A673 (cell line): ENCODE measurements at places on chromosomes 7 and 10.

DNA sequence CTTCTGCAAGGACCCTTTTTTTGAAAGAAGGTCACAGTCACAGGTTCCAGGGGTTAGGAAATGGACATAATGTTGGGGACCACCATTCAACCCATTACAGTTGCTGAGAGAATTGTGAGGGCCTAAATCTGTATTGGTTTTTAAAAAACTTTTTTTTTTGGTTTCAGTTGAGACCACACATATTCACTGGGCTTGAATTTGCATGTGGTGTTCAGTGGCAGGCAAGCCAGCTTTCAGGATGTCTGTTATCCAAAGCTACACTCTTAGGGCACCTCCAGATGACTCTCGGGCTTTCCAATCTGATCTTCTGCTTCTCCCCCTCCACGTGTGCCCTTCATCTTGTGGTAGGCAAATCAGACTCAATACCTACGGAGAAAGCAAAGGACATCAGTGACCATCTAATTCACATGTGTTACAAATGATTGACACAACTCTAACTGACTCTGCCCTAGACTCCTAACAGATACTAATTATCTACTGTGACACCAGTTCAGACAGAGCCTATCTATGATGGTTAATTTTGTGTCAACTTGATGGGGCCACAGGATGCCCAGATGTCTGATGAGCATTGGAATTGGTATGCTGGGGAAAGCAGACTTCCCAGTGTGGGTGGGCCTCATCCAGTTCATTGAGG is 93.3 kb upstream of the ELMO1 start:
- no peak for DNase-seq

GRCh38 chr10:128064108-128064969 is 61.9 kb downstream of the MKI67 start:
- DNase-seq = peak; percentile 58

GRCh38 chr7:139853506-139854123 is 24.6 kb downstream of the TBXAS1 start:
- DNase-seq = no peak

DNA sequence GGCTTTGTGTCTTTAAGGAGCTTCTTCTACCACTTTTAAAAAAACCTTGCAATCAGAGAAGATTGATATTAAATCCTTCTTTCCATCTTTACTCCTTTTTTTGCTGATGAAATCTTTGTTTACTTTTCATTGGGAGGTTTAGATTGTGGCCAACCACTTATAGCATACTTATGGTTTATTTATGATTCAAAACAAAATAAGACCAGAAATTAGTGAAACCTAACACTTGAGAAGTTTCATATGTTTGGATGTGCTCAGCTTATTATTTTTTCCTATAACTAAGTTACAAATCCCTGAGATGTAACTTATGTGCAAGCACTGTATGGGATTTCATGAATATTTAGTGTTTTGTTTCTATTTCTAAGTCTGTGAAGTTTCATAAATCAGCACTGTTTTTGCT is 13.5 kb upstream of the PRPS1L1 start:
- DNase-seq = no peak

DNA sequence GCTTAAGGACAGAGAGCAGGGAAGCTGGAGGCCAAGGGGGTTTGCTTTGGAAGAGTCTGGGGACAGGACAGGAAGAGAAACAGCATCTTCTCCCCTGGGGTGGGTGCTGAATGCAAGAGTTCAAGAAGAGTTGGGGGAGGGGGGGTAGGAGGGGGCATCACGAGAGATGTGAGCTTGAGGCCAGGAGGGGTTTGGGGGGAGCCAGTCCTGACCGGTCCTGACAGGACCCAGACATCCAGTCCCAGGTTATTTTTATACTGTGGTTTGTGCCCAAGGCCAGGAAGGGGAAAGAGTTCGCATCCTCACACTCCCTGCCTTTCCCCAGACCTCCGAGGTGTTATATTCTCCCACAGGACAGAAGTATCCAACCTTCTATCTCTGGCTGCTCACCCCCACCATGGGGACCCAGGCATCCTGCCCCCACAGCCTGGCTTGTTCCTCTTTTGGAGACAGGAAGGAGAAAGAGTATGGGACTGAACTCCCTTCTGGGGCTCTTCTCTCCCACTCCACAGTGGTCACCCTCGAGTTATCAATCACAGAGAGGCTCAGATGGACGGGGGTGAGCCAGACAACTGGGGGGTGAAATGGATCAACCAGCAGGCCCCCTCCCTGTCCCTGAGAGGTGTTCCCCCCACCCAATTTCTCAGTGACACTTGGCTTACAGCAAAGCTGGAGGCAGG is 2.8 kb downstream of the TSC22D4 start:
- DNase-seq = no peak

DNA sequence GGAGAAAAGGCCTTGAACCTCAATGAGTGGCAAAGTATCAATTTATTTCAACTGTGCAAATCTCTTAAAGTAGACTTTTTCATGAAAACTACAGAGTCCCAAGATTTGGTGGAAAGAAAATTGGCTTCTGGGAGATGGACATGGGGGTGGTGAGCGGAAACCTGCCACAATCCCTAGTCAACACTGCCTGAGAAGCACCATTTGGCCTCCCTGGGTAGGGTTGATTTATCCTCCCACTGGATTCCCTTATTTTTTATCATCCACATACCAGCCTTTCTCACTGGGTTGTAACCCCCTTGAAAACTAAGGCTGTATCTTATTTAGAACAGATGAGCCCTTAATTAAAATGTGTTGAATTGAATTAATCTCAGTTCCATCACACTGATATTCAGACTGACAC is 101.7 kb upstream of the PTN start:
- DNase-seq = no peak

DNA sequence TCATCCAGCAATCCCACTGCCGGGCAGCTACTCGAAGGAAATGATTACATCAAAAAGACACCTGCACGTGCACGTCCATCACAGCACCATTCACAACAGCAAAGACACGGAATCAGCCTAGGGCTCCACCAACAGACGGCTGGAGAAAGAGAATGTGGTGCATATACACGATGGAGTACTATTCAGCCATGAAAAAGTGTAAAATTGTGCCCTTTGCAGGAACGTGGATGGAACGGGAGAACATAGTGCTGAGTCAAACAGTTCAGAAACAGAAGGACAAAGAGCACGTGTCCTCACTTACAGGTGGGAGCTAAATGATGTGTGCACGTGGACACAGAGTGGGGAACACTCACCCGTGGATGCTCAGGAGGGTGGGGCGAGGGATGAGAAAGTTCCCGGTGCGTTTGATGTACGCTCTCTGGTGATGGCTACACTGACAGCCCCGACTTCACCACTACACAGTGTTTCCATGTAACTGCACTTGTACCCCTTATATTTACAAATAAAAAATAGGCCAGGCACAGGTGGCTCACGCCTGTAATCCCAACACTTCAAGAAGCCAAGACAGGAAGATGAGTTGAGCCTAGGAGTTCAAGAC is 92.0 kb downstream of the PDGFA start:
- DNase-seq = no peak

DNA sequence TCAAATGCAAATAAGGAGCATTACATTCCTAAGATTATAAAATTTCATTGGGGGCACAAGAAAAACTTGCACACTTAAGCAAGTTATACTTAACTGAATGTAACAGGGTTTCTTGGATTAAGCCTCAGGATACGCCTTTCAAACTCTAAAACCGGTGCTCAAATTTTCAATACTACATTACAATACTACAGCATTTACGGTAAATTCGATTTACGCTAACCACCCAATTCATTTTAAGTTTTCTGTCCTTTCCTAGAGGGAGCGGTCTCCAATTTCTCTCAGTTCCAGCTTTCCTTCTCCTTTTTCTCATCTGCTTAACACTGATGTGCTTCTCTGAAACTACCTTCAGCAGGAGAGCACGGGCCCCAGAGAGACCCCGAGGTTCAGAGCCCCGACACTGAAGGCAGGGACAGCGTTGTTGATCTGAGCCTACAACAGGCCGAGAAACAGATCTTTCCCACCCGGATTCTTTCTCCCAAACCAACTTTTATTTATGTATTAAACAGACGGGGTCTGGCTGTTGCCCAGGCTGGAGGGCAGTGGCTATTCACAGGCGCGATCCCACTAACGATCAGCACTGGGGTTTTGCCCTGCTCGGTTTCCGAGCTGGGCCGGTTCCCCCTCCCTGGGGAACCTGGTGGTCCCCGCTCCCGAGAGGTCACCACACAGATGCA is 798 bp downstream of the ZNF425 start:
- no peak for DNase-seq

GRCh38 chr7:73768641-73769480 is 1.2 kb downstream of the CLDN3 start:
- DNase-seq = no peak

DNA sequence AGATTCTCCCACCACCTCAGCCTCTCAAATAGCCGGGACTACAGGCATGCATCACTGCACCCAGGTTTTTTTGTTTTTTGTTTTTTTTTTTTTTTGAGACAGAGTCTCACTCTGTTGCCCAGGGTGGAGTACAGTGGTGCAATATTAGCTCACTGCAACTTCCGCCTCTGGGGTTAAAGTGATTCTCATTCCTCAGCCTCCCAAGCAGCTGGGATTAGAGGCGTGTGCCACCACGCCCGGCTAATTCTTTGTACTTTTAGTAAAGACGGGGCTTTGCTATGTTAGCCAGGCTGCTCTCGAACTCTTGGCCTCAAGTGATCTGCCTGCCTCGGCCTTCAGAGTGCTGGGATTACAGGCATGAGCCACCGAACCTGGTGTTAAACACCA is 107.5 kb upstream of the KIF5B start:
- no peak for DNase-seq

GRCh38 chr10:15365692-15366091 is 5.4 kb downstream of the FAM171A1 start:
- DNase-seq = no peak

DNA sequence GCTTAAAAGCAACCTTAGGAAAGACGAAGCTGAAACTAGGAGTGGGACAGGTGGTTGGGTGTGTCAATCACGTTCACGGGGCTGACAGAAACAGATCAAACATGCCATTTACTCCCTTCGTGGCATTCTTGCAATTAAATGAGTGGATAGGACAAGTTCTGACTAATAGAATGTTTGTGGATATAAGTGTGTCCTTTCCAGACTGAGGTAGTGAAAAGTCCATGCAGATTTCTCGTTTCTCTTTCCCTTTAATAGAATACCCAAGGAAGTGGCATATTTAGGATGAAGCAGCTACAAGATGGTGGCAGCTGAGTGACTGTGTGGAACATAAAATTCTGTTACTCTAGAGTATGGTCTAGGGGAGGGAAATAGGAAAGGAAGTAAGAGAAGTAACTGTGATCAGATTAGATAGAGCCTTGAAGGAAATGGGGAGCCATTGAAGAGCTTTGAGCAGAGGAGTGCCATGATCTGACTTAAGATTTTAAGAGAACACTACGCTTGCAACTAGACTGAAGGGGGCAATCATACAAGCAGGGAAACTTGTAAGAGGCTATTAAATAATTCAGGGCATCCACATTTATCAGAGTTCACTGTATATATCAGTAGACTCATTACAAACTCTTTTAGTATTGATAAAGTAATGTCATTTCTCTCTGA is 46.3 kb upstream of the HYAL4 start:
- DNase-seq = no peak

- DNase-seq = no peak
Observed at GRCh38 chr10:6204341-6205191, 1.8 kb downstream of the PFKFB3 start.

- DNase-seq = no peak
Observed at GRCh38 chr7:139675127-139676125, 102.4 kb downstream of the HIPK2 start.

DNA sequence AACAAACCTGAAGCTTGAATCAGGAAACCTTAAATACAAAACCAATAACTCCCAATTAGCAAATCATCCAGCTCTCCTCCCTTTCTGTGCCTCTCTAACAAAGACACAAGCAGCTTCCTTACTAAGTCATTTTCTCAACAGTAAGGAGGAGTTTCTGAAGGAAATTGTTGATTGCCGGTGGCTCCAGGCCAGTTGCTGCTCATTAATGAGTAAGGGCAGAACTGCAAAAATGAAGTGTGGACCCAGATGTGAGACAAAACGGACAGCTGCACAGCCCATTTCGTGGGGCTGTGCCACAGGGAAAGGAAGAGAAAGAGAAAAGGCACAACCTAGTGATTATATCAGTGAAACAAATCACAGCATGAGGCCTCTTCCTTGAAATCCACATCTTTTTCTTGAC is 42.8 kb upstream of the RHOBTB1 start:
- peak; percentile 59 for DNase-seq

DNA sequence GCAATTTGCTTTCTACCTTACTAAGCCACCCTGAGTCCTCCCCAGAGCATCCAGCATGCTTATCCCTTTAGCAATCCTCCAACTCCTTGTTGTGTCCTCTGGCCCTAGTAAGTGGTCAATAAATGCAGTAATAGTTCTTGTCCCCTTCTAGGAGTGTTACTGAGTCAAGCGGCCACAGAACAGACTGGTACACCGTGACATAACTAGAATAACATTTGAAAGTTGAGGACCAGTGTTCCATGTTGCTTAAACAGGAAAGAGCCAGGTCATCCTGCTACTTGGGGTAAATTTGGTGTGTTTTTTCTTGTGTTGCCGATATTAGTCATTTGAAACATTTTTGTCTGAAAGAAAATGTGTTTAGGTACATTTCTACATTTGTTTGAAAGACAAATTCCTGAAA is 4.8 kb upstream of the CDK6 start:
- no peak for DNase-seq

- DNase-seq = peak; percentile 11
Observed at GRCh38 chr10:101749047-101750016, 26.6 kb downstream of the FGF8 start.

DNA sequence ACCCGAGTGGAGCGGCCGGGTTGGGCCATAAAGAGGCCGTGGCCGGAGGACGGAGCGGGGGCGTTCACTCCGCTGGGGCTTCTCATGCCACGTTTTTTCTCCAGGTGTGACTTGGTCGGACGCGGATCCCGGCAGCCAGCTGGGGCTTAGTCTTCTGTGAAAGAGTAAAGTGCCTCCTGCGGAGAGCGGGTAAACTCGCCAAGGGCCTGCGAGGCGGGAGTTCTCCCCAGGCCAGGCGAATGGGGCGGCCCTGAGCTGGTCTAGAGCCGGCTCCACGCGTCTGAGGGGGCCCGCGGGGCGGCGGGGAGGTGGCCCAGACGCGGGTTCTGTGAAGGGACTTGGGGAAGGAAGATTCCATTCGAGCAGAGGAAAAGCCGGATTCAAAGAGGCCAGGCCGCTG is 86.3 kb upstream of the VIPR2 start:
- no peak for DNase-seq

- DNase-seq = no peak
Observed at GRCh38 chr7:141874787-141875186, 33.5 kb upstream of the PRSS37 start.
